ENCODE measurements at places on chromosomes 4 and X.

DNA sequence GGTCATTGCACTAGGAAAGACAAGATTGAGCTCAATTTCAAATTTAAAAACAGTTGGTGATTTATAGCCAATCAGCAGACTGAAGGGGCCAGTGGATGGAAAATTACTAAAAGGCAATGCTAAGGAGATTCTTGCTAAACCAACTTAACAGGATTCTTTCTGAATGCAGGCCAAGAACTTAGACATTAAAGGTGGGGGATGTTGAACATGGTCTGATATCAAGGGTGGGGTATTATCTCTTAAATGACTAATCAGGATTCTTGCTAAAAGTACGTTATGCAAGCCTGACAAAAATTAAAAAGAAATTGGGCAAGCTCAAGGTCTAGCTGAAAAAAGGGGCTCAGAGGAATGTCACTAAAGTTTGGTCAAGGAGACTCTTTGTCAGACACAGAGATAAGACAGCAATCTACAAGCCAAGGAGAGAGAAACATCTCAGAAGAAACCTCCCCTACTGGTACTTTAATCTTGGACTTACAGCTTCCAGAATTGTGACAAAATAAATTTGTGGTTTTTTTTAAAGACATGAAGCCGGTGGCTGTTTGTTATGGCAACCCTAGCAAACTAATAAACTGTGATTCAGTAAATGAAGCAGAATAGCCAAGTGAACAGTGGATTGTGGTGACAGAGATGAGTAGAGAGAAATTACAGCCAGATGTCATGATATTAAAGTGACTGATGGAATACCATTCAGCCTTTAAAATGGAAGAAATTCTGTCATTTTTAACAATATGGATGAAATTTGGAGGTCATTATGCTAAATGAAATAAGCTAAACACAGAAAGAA, 120.3 kb upstream of the KLHL4 start:
- DNase-seq: no peak

- no peak for DNase-seq
Measured at GRCh38 chr4:58935332-58935731, 1825.1 kb upstream of the IGFBP7 start.

- no peak for DNase-seq
Measured at GRCh38 chr4:10030972-10031667, 9.8 kb upstream of the SLC2A9 start.

- DNase-seq: no peak
Measured at GRCh38 chr4:141309874-141310273, 89.2 kb downstream of the ZNF330 start.

GRCh38 chr4:16875487-16875886, 23.0 kb downstream of the LDB2 start:
- DNase-seq: no peak

GRCh38 chr4:177718514-177718913, 276.3 kb upstream of the AGA start:
- DNase-seq: no peak

DNA sequence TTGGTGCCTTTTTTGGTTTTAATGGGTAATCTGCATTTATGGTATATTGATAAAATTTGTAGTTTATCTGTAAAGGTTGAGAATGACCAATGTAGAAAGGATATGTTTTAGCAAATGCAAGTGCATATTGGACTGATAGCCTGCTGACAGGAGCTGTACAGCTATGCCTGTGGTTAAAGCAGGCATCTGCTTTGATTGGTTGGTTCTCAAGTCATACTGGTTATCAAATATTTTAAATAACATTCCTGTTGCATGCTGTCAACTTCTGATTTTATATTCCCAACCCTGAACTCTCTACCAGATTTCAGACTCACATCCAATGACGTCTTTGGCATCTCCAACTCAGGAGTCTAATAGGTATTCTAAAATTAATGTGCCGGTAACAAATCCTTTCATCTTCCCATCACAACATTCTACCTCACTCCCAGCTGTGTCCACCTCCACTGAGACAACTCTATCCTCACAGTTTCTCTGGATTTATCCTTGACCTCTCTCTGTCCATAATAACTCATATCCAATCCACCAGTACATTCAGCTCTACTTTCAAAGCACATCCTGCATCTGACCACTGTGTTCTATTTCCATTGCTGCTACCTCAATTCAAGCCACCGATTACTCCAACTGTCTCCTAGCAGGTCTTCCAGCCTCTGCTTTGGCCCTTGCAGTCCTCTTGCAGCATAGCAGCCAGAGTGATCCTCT, 125.7 kb downstream of the CAMK2D start:
- no peak for DNase-seq

GRCh38 chr4:86272669-86273068, 87.2 kb downstream of the MAPK10 start:
- no peak for DNase-seq

GRCh38 chrX:77917294-77917933, 6.9 kb downstream of the ATP7A start:
- DNase-seq: no peak

GRCh38 chrX:107753187-107753586, 22.4 kb downstream of the TSC22D3 start:
- no peak for DNase-seq

DNA sequence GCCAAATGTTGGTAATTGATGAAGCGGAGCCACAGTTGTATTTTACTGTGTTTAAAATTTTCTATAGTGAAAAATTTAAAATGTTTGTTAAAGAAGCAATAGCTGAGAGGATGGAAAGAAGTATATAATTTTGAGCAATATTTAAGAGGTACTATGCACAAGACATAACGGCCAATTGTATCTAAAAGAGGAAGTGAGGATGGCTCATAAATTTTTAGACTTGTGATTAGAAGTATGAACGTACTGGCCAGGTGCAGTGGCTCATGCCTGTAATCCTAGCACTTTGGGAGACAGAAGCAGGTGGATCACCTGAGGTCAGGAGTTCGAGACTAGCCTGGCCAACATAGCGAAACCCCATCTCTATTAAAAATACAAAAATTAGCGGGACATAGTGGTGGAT, 12.7 kb upstream of the HHIP start:
- no peak for DNase-seq

Data from stimulated activated CD4-positive, alpha-beta T cell treated with anti-CD3 and anti-CD28 coated beads, Interleukin-15, amount 100 ng/mL, for 24 hours (primary cell).